ENCODE measurements at places on chromosomes 4 and X.
A peak's percentile ranks its signal among the peaks of the same experiment; 100 is the strongest.

- H3K27me3 ChIP-seq = no peaks in the 10 kb centered on the region
- no peak overlapping the region for H3K27ac ChIP-seq
- DNase-seq = no peak
- H3K4me1 ChIP-seq = no peaks in the 10 kb centered on the region
- no peaks in the 10 kb centered on the region for H3K36me3 ChIP-seq
Observed at GRCh38 chrX:63434665-63435064, 83.5 kb upstream of the SPIN4 start.

- DNase-seq = no peak
- H3K36me3 ChIP-seq = peaks cover 5% of the 10 kb centered on the region
- peaks cover 26% of the 10 kb centered on the region for H3K4me1 ChIP-seq
- H3K27me3 ChIP-seq = no peaks in the 10 kb centered on the region
Observed at GRCh38 chr4:56468097-56468422, 643 bp downstream of the SRP72 start.

GRCh38 chrX:131588995-131589394 is 45.1 kb downstream of the OR13H1 start:
- no peak overlapping the region for H3K4me3 ChIP-seq
- H3K27me3 ChIP-seq = no peaks in the 10 kb centered on the region
- no peaks in the 10 kb centered on the region for H3K4me1 ChIP-seq
- H3K27ac ChIP-seq = no peak overlapping the region

DNA sequence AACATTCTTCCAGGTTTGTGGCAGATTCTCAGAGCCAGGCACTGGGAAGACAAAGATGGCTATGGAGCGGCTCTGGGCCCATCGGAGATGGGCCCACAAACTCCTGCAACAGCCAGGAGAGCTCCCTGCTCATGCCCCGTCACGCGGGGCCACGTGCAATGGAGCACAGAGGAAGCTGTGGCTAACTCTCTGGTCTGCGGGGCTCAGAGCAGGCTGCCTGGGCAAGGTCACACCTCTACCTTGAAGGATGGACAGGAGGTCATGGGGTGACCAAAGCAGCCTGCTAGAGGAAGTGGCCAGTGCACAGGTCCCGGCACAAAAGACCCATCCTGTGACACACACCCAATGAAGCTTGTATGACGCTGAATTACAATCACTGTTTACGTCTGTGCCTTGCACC is 45.2 kb downstream of the C4orf50 start:
- no peak for DNase-seq
- H3K36me3 ChIP-seq = no peaks in the 10 kb centered on the region
- H3K27ac ChIP-seq = no peak overlapping the region

- H3K4me1 ChIP-seq = no peaks in the 10 kb centered on the region
- no peaks in the 10 kb centered on the region for H3K36me3 ChIP-seq
- peak overlapping the region; percentile 75 for H3K27ac ChIP-seq
Observed at GRCh38 chr4:7044137-7044930, 1.2 kb downstream of the TADA2B start.

GRCh38 chr4:95361696-95361965 is 187.1 kb downstream of the UNC5C start:
- DNase-seq = no peak
- H3K4me1 ChIP-seq = no peaks in the 10 kb centered on the region
- no peak overlapping the region for H3K4me3 ChIP-seq
- no peaks in the 10 kb centered on the region for H3K27me3 ChIP-seq
- H3K27ac ChIP-seq = no peak overlapping the region
- H3K36me3 ChIP-seq = no peaks in the 10 kb centered on the region

DNA sequence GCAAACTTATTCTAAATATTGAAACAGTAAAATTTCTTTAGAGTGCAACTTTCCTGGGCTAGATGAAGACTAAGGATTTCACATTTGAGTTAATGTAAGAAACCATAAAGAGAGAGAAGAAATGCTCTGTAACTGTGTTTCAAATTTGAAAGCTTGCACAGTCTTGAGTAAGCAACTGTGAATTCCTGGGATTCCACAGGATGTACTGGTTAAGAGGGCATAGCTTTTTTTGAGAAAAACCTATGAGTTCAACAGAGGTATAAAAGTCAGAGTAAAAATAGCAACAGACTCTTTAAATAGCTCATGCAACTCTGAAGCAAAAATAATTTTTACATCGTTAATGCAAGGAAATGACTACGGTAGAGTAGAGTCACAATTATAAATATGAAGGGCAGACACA is 25.5 kb downstream of the ZNF330 start:
- H3K4me3 ChIP-seq = no peak overlapping the region
- DNase-seq = no peak
- no peaks in the 10 kb centered on the region for H3K4me1 ChIP-seq
- H3K27me3 ChIP-seq = no peaks in the 10 kb centered on the region

GRCh38 chr4:164239433-164239832 is 514.5 kb upstream of the SMIM31 start:
- no peaks in the 10 kb centered on the region for H3K4me1 ChIP-seq
- no peaks in the 10 kb centered on the region for H3K27me3 ChIP-seq
- DNase-seq = no peak
- no peak overlapping the region for H3K27ac ChIP-seq

DNA sequence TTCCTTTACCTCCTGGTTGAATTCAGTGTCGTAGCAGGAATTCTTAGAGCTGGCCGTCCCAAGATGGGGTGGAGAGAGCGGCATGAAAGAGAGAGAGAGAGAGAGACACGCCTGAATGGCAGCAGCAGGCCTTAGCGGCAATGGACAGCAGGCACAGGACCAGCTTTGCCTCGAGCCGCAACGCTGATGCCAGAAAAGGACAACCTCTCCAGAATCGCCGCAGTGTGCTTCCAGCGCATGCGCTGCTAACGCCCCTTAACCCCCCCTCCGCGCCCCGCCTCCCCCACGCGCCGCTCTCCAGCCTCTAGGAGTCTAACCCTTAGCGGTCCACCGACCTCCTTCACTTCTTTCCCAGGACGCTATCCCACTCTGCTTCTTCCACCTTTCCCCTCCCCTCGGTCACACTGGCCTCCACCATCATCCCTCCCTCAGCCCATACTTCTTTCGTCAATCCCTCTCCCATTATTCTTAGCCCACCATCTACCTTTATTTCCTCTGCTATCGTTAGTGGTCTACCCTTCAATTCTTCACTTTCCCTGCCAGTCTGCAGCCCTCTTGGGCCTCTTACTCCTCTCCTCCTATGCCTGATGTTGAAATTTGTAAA is 10.5 kb upstream of the ZCCHC13 start:
- no peaks in the 10 kb centered on the region for H3K27me3 ChIP-seq
- no peaks in the 10 kb centered on the region for H3K36me3 ChIP-seq
- H3K4me1 ChIP-seq = no peaks in the 10 kb centered on the region
- H3K27ac ChIP-seq = peak overlapping the region; percentile 50
- peak overlapping the region; percentile 46 for H3K4me3 ChIP-seq
- DNase-seq = peak; percentile 81

GRCh38 chrX:2342281-2342688 is 158.5 kb downstream of the DHRSX start:
- DNase-seq = no peak
- no peak overlapping the region for H3K4me3 ChIP-seq
- no peaks in the 10 kb centered on the region for H3K4me1 ChIP-seq
- H3K36me3 ChIP-seq = no peaks in the 10 kb centered on the region

DNA sequence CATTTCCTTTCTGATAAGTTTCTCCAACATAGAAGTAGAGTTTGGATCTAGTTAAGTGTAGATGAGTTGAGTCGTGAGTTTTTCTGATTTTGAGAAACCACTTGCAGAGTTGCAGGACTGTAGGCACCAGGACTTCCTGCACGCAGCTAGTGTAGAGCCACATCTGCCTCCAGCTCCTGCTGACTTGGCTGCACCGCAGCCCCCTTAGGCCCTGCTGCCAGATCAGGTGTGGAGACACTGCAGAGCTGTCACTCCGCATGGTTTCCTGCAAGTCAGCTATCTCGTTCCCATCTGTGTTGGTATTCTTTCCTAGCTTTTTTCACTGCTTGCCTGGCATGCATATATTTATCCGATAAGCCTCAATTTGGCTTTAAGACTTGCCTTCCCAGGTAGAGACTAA is 48.9 kb downstream of the PCDH7 start:
- H3K4me1 ChIP-seq = no peaks in the 10 kb centered on the region
- DNase-seq = no peak
- H3K4me3 ChIP-seq = no peak overlapping the region
- no peaks in the 10 kb centered on the region for H3K27me3 ChIP-seq

DNA sequence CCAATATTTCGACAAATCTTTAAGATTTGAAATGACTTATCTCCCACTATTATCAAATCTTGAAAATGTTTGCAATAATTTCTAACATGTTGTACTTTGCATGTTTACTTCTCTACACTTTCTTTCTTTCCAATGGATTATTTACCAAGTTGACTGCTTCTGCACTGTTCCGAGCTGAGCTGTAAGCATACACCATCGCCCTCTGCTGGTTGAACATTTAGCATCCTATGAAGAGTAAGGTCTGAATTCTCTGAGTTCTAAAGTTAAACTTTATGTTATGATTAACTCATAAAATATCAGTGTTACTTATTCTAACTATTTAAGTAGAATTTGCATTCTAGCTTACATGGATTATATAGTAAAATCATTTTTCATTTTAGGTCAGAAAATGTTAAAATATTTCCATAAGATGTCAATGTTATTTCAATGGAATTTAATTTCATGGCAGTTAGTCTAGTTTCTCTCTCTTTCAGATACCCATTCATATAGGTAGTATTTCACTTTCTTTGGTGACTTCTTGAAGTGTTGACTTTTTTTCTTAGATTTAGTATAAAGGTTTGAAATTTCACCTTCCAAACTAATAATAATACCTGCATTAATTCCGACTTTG is 137.4 kb downstream of the DKK2 start:
- H3K4me3 ChIP-seq = no peak overlapping the region
- H3K36me3 ChIP-seq = no peaks in the 10 kb centered on the region
- H3K4me1 ChIP-seq = no peaks in the 10 kb centered on the region
- H3K27ac ChIP-seq = no peak overlapping the region

DNA sequence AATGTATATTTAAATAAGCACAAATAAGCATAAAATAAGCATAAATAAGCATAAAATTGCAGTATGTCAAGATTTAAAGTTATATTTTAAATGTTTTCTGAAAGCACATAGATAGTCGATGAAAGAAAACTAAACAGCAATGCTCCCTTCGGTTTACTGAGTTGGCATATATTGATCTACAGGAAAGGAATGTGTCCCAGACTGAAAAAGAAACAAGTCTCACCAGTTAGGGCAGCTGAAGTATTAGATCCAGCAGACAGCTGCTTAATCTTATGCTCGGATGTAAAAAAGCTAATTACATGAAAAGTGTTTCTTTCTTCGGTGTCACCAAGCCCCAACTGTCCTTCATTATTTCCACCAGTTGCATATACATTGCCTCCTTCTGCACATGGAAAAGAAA is 8.7 kb downstream of the RPGR start:
- no peaks in the 10 kb centered on the region for H3K36me3 ChIP-seq
- H3K27me3 ChIP-seq = peaks cover 3% of the 10 kb centered on the region
- no peak overlapping the region for H3K27ac ChIP-seq
- no peak for DNase-seq

GRCh38 chr4:70425306-70425705 is 27.6 kb downstream of the OPRPN start:
- H3K4me1 ChIP-seq = no peaks in the 10 kb centered on the region
- H3K27me3 ChIP-seq = no peaks in the 10 kb centered on the region
- DNase-seq = no peak
- no peak overlapping the region for H3K27ac ChIP-seq

Measured in right lobe of liver (tissue), 6 donors.